ENCODE measurements at places on chromosomes 5 and 9. TPM values are rescaled to one million over a fixed set of nuclear protein-coding genes. Genes with fewer than 3 reads are reported as not detected.

DNA sequence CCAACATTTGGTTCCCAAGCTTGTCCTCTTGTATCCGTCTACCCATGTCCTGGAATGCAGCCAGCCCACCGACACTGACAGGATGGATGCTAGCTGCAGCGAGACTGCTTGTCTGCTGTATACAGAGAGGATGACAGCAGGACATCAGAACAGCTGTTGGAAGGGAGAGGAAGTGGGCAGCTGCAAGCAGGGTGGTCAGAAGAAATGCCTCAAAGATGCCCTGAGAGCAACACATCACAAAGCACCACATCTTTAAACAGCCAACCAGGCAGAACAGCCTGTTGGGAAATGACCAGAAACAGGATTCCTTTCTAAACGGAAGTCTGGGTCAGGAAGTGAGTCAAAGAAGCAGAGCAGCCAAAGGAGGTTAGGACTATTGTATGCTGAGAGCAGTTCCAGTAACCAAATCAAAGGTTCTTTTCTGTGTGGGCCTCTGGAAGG, 219.1 kb downstream of the NDUFS4 start:
- peak; percentile 99 for DNase-seq

DNA sequence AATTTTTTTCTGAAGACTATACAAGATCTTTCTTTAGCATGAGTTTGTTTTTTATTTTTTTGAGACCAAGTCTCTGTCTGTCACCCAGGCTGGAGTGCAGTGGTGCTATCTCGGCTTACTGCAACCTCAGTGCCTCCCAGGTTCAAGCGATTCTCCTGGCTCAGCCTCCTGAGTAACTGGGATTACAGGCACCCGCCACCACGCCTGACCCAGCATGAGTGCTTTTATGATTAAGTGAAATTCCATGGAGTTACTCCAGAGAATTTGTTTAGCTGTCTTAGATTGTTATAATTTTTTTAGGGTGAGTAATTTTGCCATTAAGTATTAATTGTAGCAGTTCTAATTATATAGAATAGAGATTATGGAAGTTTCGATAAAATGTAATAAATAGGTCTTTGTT, 14.3 kb downstream of the YTHDC2 start:
- no peak for DNase-seq

SLC30A5 gene
- 47.0 TPM for total RNA-seq

DNA sequence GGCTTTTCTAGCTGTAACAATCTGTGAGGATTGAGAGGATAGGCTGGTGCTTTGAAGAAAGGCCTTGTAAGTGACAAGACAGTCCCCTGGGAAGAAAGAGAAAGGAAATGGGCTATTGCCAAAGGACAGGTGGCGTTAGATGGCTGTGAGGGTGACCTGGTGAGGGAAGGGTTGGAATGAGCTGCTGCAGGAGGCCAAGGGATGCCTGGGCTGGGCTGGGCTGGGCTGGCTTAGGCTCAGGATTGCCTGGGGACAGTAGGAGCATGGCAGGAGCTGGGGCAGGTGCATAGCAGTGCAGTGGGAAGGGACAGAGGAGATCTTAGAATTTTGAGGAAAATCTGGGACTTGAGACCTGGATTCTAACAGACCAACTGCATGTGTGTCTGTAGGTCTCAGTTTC, 9.7 kb upstream of the MYOZ3 start:
- no peak for DNase-seq

GRCh38 chr5:35269006-35269405, 38.7 kb upstream of the PRLR start:
- no peak for DNase-seq

DNA sequence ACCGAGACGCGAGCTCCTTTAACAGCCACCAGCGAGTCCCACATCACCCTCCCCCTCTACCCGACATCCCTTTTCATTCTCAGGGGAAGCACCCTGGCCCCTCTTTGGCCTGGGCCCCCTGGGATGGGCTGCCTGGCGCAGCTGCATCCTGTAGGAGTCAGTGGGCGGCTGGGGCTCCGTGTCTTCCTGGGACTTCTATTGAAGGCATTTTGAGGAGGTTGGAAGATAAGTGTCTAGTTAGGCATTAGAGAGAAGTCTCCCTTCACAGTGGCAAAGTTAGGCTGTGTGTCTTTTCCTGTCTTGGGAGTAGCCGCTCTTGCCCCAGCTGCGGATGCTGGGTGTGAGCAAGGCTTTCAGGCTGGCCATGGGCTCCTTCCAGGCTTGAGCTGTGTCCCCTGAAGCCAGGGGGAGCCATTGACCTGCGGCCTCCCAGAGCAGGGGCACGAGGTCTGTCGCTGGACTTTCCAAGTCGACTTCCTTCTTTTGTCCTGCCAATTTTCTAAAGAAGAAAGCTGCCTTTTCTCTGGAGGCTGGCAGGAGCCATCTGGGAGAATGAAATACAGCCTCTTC, 18.6 kb upstream of the NKD2 start:
- DNase-seq = no peak

DNA sequence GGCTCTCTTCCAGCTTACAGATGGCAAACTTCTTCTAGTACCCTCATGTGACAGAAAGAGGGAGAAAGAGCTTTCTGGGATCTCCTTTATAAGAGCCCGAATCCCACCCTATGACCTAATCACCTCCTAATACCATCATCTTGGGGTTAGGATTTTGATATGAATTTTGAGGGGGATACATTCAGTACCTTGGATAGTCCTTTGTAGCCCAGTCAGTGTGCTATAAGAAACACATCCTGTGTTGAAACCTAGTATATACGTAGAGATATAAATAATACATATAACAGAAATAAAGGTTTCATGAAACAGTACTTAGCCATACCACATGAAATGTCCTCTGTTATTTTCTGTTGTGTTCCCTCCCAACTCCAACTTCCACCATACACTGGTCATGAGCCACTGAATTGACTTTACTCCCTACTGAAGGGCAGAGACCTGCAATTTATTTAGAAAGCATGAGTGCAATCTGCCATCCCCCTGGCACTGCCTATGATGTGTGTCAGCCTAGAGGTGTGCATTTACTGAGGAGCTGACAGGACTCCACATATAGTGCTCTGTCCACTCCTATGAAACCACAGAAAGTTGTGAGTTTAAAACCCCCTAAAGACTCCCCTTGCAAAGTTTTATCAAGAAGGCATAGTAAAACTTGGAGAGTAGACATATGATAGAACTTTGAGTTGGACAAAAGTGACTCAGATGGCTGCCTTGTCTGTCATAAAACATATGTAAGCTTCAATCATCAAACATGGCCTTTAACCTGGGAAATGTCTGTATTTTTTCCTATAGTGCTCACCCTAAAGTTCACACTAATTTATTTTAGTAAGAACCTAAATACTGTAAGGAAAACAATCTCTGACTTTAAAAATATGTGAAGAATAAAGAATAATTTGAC, 12.8 kb downstream of the PIP5K1B start:
- no peak for DNase-seq

- DNase-seq = no peak
Observed at GRCh38 chr9:127883959-127884358, 6.5 kb upstream of the AK1 start.

FOXD4L4 gene
- 0.59 TPM for total RNA-seq

Measured in SJCRH30 (cell line).